Kasumi-1 (cell line): ENCODE measurements at places on chromosomes 11 and 22.

GRCh38 chr11:15943418-15944197 is 412.7 kb downstream of the SOX6 start:
- no peak for DNase-seq

- DNase-seq, result no peak
Measured at GRCh38 chr11:12196308-12196707, 85.9 kb downstream of the MICAL2 start.

- DNase-seq, result no peak
Measured at GRCh38 chr11:78132475-78132874, 7.0 kb downstream of the ALG8 start.

DNA sequence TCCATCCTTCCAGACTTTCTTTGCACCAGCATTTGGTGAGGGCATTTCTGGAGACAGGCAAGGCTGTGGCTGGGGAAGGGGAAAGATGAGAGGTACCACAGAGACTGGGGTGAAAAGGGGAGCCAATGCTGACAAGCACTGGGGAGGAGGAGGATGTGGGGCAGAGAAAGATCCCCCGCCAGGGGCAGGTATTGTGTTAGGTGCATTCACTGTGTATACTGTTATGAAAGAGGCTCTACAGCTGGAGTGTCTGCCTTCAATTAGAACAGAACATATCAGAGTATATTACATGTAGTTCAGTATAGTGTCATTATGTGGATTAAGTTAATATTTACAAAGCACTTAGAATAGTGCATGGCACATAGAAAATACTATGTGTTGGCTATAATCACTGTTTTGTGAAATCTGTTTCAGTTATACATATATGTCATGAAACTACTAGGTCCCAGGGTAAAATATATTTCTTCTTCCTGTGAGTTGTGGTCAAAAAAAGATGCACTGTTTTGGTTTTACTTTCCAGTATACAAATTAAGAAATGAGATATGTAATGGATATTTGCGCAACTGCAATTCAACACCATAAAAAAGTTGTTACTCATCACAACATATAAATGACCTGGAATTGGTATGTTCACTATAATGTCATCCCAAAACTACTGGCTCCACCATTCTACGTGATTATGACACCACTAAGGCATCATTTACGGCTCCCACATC is 8.4 kb downstream of the MSANTD2 start:
- no peak for DNase-seq

DNA sequence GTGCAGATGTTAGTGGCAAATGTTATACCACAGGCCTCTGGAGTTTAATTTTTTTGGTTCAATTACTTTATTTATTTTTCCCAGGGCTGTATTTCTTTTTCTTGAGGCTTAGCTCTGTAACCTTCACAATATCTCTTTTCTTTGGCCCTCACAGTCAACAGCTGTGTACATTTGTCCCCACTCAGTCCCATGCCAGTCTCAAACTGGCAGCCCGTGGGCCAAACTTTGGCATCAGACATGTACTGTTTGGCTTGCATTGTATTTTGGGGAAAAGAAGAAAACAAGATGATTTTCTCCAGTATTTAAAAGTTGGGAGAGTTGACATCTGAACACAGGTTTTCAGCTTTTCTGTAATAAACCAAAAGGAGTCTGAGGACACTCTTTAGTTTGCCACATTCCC is 87.1 kb downstream of the PRR5L start:
- DNase-seq, result no peak

GRCh38 chr22:49566693-49567092 is 261.0 kb downstream of the BRD1 start:
- no peak for DNase-seq

DNA sequence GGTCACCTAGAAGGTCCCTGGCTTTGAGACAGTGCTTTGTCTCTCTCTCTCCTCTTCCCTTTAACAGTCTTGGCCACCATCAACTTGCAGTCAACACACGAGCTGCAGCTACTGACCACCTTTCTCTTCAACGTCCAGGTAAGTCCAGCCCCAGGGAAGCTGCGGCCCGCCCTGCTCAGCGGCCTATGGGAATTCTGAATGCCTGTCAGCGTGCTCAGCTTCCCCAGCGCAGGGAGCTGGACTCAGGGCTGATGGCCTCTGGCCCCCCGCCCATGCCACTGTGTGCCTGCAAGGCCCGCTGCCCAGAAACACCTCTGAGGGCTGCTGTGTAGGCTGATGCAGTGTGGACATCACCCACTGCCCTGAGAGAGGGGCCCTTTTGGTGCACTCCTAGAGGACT is 32.5 kb downstream of the GLB1L2 start:
- DNase-seq, result no peak

DNA sequence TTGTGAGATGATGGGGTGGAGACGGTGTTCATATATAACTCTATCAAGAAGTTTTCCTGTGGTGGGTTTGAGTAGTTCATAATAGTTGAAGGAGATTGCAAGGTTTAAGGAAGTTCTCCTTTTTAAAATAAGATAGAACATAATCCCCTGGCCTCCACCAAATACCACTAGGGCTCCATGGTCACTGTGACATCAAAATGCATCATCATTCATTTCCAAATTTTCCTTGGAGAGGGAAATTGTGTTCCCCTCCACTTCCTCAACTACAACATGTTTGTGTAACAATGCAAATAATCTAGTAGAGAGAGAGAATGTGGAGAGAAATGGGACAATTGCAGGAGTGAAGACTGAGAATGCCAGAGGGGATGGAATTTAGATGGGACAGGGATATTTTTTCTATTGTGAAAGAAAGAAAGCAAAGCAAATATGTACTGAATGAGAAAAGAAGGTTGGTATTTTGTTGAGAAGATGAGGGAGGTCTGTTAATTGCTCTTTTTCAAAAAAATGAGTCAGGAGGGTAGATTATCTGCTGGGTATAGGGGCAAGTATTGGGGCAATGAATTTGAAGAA is 33.4 kb upstream of the ZBED5 start:
- no peak for DNase-seq

DNA sequence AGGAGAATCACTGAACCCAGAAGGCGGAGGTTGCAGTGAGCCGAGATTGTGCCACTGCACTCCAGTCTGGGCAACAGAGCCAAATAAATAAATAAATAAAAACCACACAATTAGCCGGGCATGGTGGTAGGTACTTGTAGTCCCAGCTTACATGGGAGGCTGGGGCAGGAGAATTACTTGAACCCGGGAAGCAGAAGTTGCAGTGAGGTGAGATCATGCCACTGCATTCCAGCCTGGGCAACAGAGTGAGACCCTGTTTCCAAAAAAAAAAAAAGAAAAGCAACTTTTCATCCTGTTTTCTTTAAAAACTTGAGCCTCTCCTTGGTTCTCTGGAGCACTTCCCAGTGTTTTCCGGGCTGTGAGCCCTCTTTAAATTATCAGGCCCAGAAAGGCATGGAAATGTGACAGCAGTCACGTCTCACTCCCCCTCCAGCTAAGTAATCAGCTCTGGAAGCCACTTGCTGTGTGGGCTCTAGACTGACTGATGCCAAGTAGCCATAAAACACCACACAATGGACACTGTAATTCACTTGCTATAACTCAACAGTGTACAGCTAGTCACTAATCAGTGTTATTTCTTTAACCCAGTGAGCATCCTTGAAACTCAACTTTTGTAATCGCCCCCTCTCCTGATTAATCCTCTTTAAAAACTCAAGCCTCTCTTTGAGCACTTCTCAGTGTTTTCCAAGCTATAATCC is 13.0 kb upstream of the MCHR1 start:
- no peak for DNase-seq

DNA sequence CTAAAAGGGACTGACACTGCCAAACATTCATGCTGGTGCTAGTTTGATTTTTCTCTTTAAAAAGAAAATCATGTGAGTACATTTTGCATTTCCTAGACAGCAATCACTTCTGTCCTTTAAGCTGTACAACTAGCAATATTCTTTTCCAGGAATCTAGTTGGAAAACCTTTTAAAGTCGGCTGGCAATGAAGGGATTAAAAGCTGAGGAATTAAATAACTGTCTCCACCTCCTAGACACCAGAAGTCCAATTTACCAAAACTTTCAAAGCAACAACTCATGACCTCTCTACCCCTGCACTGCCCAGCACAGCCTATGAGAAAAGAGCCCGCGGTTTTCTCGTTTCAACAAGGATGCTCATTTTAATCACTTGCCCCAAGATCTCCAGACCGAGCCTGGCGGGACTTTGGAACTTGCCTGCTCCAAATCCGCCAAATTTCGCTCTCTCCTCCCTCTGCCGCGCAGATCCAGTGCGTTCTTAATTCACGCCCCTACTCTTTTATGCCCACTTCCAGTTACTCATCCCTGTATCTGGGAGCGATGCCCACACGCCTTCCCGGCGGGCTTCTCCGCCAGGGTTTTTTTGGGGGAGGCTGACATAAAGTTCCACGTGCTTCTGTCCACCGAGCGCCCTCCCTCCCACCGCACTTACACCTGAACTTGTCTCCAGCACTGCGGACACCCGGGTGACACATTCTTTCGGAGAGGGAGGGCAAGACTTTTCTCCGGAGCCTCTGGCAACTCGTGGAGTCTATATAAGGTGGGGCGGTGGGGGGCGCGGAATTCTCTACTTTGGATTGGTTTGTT is 2.5 kb downstream of the MPPED2 start:
- no peak for DNase-seq

DNA sequence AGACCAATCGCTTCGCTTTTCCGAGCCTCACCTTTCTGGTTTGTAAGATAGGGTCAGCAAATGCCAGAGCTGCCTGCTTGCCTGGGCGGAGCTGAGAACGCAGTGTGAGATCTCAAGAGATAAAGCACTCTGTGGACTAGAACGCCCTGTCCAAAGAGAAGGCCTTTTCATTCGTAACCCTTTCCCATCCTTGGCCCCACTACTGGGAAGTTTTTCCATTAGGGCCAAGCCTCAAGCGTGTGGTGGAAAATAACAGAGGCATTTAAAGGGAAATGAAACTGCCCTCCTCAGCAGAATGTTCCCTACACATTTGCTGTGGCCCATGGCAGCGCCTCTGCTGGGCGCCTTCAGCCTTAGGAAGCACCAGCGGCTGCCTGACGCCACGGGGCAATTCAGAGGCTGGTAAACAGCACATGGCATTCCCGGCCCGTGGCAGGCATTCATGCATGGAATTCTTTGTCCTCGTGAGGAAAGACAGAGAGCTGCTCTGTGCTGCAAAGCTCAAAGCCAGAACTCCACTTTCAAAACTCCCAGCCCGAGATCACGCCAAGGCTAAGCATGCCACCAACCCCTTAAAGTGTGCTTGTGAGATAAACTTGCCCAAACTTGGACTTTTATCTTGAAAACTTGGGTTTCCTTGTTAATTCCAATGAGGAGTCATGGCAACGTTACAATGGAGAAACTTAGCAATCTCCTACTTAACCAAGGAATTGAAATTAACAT is 38.1 kb downstream of the AHNAK start:
- no peak for DNase-seq

GRCh38 chr11:90747057-90747456 is 524.2 kb upstream of the CHORDC1 start:
- DNase-seq, result no peak
